Stimulated activated CD4-positive, alpha-beta T cell treated with anti-CD3 and anti-CD28 coated beads, Interleukin-2, amount 100 ng/mL, for 24 hours (primary cell): ENCODE measurements at places on chromosomes 2 and 18.

- DNase-seq: no peak
Measured at GRCh38 chr18:37672932-37673595, 107.5 kb upstream of the CELF4 start.

GRCh38 chr18:10462597-10462996, 8.2 kb downstream of the APCDD1 start:
- no peak for DNase-seq

DNA sequence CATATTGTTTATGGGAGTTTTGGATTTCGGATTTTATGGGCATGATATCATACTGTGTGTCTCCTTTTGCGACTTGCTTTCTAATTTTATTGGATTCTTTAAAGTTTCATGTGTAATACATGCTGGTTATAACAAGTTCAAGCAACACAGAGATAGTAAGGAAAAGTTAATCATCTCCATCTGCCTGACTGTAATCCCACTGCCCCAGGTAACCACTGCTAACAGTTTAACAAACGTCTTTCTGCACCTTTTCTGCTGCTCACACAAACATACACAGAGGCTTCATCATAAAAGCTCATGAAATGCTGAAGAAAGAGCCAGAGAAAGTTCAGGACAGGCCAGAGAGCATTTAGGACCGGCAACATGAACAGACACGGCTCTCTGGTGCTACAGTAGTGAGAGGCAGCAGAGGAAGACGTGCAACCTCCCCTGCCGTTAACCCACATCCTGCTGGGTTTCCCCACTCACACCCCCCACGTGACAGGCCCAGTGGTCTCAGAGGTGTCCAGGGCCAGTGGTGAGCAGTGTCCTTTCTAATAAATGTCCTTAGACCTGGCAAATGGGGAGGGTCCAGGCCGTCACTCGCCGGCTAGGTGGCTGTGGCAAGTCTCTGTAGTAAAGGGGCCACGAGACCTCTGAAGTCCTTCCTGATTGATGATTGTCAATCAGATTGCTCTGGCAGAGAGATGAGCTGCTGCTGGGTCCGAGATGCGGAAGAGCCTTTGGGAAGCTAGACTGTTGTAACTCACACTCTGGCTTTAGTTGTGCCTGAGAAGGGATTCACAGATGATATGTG, 43.0 kb upstream of the SLC1A4 start:
- peak; percentile 55 for DNase-seq

- no peak for DNase-seq
Measured at GRCh38 chr18:47969816-47970215, 39.4 kb upstream of the SMAD2 start.

GRCh38 chr2:11234309-11234708, 79.0 kb downstream of the SLC66A3 start:
- no peak for DNase-seq

DNA sequence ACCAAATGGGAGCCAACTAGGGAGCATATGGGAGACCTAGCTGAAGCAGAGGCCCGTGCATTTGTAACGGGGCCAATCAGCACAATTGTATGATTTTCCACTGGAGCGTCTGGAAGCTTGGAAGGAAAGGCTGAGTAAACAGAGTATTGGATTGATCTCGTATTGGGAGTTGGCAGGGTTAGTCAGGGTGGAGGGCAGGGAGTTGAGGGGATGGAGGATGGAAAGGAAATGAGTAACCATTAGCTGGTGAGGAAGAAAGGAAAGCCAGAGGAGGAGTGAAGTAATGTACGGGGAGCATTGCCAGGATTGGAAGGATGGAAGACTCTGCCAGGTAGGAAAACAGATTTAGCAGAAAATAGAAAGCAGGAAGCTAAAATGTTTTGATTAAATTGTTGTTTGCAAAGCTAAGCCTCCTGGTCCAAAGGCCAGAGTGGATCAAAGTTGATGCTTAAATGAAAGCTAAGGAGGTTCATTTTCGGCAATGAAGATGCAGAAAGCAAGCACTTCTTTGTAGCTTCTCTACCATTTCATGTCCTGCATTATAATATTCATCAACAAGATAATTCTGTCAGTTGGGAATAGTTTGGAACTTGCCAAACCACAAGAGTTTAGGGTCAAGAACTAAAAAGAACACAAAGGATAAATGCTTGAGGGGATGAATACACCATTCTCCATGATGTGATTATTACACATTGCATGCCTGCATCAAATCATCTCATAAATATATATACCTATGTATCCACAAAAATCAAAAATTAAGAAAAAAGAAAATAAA, 75.6 kb upstream of the TTN start:
- no peak for DNase-seq

DNA sequence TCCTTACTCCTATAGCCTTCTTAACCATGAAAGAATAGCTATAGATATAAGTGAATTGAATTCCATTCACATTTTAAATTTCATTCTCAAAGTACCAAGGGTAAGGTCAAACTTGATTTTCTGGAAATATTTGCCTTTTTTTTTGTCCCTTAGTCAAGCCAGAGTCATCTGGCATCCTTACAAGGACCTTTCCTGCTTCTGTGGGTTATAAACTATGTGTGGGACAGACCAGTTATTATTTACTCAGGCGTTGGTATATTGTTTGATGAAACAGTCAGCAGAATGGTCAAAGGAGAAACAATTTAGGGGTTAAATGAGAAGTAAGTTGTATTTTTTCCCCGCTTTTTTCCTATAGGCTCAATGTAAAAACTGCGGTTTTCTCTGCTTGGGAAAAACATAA, 1103.2 kb upstream of the ZEB2 start:
- DNase-seq: no peak
